SIG-M5 (cell line): ENCODE measurements at places on chromosomes 11 and 22.

DNA sequence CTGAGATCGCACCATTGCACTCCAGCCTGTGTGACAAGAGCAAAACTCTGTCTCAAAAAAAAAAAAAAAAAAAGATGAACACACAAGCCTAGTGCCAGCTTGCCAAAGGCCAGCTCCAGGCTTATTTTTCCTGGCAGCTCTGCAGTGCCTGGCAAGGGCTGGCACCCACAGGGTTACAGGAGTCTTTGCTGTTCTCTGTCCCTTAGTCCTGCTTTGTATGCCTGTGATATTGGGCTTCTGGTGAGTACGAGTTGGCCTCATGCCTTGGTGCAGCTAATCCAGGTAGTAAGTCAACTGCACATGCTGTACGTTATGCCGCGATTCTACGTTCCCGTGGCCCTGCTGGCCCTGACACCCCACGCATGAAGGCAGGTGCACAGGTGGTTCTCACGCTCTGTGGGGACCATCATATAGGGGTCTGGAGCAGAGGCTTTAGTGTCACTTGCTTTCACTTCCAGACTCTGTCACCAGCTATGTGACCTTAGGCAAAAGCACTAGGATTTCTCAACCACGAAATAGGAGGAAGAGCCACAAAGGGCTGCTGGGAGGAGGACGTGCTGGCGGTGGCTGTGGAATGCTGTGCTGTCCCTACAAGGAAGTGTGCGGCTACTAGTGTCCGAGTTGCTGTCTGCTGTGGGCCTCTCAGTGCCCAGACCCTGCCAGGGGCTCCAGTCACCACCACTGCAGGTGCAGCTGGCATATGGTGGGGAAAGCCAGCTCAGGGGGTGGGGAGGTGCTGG, 21.4 kb upstream of the RASL10A start:
- DNase-seq, result no peak

DNA sequence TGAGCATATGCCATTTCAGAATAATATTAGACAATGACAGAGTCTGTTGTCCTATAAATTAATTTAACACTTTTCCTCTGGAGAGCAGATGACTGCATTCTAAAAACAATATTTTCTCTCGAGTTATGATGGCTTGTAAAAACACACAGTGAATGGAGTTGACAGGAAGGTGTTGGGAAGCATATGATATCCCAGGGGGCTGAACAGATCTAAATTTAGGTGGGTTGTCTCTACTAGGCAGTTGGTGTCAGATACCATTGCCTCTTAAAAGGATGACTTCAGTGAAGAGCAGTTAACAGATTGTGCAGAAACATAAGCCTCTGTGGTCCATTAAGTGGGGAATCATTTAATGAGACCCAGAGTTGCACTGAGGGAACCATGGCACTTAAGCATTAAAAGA, 30.7 kb downstream of the SVIP start:
- no peak for DNase-seq

DNA sequence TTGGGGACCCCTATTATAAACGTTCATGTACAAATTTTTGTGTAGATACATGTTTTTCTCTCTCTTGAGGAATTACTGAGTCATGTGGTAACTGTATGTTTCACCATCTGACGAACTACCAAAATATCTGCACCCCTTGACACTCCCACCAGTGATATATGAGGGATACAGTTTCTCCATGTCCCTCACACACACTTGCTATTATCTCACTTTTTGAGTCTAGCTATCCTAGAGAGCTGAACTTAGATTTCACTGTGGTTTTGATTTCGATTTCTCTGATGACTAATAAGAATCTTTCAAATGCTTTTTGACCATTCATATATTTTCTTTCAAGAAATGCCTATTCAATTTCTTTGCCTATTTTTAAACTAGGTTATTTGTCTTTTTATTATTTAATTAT, 200.2 kb downstream of the PGR start:
- DNase-seq, result no peak

GRCh38 chr11:122215244-122215992, 99.4 kb upstream of the BLID start:
- no peak for DNase-seq

DNA sequence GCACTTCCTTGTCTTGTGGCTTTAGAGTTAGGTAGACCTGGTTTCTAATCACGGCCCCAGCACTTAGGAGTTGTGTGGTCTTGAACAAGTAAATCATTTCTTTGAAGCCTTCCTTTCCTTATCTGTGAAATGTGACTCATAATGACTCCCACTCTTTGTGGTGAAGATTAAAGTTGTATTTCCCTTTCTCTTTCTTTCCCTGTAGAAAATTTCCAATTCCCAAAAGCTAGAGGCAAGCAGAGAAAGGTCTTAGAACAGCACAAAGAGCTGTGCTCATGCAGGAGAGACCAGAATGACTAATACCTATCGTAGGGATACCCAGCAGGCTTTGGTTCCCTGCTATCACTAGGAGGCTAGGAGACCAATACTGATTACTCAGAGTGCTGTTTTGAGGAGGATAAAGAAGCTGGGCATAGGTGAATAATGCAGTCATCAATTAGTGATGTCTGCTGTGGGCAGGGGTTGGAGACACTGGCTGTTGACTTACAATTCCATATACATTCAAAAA, 270.7 kb upstream of the SYN3 start:
- no peak for DNase-seq

DNA sequence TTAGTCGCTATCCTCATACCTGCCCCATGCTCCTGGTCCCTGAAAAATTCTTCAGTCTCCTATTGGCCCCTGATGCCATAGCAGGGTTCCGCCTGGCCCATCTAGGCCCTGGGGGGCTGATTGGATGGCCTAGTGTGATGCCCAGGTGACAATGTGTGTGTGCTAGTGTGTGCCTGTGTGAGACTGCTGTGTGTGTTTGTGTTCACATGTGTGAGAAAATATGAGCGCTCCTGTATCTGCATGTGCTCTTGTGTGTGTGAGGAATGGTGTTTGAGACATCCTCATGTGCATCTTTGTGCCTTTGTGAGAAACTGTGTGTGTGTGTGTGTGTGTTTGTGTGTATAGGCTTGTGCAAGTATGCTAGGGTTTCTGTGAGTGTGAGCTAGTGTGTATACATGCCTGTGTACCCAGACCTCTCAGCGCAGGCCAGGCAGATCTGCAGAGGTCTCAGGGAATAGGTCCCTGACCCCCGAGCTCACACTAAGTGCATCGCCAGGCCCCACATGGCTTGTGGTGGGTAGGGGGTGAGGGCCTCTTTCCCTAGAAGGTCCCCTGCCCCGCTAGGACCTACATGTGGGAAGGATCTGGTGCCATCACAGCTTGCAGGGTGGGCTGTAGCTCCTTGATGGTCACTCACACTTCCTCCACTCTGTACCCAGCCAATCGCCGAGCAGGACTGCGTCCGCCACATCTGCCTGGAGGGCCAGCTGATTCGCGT, 64.6 kb downstream of the OTOG start:
- no peak for DNase-seq

GRCh38 chr22:45125188-45125587, 38.5 kb upstream of the NUP50 start:
- DNase-seq, result no peak

- DNase-seq, result no peak
Measured at GRCh38 chr11:46055371-46055770, 65.9 kb downstream of the PHF21A start.

- DNase-seq, result no peak
Measured at GRCh38 chr22:24457894-24458420, 30.6 kb downstream of the ADORA2A start.

DNA sequence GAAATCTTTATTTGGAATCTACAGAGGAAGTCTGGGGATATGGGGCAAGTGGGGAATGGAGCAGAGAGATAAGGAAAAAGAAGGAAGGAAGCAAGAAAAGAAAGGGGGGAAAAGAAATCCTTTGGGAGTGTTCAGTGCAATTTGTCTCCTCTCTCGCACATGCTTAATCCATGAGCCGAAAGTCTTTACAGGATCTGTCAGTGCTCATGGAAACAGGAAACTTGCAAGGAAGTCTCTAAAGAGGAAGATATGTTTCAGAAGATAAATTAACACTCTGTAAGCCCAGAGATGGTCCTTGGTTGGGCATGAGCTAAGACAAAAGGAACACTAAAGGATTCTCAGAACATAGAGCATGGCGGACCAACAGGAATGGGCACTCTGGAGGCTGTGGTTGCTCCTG, 47.9 kb upstream of the FLI1 start:
- no peak for DNase-seq
